ENCODE measurements at places on chromosomes 11 and 22.

DNA sequence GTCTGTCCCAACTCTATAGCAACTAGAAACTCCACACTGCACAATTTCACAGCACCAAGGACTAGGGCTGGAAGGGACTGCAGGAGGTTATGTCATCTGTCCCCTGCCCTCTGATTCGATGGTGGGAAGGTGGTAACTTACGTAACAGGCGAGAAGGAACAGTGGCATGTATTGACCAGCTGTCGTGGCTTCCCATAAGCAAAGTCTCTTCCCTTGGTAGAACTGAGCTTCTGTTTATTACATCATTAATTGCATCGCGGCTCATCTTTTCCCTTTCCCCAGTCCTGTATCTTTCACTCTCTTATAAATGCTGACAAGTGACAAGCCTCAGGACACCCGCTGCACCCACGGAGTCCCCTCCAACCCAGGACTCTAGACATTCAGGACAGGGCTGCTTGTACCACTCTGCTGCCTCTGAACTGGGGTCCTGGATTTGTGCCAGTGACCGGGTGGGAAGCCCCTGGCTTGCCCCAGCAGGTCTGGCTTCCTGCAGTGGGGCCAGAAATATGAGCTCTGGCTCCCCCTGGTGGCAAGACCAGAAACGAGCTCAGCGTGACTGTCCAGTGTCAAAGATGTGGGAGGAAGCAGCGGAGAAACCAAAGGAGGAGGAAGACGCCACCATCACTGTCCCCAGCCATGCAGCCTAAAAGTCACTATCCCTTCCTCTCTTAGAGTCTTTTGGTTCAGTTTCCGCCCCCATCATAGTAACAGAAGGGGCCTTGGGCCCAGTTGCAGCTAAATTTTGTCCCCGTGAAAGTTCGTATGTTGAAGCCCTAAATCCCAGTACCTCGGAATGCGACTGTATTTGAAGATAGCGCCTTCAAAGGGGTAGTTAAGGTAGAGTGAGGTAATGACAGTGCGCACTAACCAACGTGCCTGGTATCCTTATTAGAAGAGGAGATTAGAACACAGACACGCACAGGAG is 84.5 kb downstream of the ISX start:
- DNase-seq, result no peak

DNA sequence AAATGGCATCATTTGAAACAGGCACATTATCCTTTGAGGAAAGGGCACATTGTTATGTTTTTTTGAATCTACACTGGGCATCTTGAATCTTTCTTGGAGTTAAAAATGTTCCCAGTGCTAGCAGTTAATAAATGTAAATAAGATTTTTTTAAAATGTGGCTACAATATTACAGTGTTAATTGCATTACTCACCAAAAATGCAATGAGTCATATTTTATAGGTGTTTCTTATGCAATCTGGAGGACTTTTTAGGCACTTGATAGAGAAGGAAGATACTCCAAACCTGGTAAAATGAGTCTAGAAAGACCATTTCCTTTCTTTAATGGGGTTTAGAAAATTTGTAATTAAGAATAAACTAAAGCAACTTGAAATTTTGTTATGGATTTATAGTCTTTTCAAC is 238.0 kb downstream of the METTL15 start:
- DNase-seq, result no peak

GRCh38 chr11:65616575-65617001 is 1.0 kb downstream of the PCNX3 start:
- DNase-seq, result no peak

GRCh38 chr22:37714634-37715033 is 17.8 kb downstream of the TRIOBP start:
- no peak for DNase-seq

DNA sequence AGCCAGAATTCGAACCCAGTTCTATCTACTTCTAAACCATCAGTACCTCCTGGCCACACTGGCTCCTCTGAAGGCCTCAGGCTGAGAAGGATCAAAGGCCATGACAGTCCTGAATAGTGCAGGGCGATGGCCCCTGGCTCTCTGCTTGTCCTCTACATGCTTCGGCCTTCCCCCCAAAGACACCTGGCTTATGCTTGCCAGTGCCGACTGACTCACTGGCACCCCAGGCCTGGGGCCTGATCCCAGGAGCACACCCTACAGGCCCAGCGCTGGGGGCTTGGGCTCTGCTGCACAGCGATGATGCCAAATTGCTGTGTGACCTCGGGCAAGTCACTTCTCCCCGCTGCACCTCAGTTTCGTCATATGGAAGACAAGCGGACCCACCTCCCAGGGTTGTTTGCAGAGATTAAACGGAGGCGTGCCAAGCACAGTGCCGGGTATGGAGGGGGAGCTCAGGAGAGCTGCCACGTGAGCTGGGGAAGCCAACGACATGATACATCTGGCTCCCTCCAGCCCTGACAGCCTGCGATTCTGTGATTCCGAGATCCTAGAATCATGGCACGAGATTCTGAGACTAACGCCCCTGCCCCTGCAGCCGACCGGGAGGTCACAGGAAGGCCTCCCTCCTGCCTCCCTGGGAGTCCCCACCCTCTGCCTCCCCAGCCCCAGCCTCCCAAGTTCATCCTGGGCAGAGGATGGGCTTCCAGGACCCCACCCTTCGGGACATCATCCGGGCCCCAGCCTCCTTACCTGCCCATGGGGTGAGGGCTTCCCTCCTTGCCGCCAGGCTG is 1.0 kb downstream of the SSTR3 start:
- no peak for DNase-seq

DNA sequence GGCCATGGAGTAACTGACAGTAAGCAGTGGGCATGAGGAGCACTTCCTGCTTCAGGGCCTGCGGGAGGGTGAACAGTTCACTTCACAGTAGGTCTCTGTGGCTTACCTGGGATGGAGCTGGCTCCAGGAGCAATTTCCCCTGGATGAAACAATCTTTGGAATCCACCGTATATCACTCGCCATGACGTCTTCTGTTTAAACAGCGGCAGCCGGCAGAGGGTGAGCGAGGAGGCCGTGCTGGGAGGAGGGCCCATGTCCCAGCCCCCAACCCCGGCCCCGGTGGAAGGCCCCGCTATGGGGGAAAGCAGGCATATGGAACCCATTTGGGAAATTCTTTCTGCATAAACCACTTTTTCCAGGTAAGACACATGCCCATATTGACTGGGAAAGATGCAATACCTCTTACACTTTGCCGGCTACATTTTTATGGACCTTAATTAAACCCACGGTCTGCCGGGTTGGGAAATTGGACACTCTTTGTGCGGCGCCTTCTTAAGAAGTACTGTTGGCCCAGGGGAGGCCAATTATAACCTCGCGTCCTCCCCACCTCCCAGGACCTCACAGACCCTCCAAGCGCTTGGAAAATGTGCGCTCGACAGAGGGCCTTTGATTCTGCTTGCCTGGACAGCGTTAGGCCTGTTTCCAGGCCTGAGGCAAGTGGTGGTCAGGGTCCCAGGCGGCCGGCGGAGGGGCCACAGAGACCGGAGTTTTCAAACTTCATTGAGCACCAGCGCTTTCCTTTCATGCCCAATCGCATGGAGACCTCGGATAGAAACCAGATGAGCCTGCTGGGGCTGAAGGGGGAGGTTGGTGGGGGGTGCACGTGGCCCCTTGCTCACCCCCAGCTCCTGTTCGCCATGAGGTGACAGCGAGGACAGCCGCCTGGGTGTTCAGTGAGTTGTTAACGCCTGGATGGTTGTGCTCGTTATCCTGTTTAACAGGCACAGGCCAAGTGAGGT is 40.4 kb downstream of the SMIM38 start:
- no peak for DNase-seq

- no peak for DNase-seq
These were observed 15.3 kb downstream of the TAB1 start for GRCh38 chr22:39414886-39415285.

DNA sequence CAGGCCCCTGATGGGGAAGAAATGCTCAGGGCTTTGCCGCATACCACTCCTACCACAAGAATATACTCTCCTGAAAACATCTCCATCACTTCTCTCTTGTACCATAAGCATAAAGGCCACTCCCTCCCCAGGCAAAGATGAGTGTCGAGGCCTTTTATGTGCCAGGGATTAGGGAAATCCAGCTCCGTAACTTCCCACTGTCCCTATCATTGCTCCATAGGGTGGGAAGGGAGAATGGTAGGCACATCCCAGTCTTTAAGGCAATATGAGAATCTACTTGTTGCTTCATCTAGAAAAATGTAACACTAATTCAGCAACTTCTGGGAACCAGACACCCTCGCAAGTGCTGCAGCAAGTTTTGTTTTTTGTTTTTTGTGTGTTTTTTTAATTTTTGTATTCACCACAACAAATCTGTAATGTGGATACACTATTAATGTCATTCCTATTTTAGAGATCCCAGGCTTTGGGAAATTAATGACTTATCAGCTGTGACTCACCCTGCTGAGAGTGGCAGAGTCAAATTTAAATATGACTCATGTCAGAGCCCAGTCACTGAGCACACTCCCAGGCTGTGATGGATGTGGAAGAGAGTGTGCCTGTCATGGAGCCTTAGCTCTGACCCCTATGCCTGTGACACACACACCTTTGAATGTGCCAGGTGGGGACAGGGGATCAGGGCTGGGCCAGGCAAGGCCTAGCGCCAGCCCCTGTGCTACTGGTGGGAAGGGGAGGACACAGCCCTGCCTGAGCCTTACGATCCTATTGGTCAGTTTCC is 23.4 kb downstream of the PANX1 start:
- DNase-seq, result no peak

DNA sequence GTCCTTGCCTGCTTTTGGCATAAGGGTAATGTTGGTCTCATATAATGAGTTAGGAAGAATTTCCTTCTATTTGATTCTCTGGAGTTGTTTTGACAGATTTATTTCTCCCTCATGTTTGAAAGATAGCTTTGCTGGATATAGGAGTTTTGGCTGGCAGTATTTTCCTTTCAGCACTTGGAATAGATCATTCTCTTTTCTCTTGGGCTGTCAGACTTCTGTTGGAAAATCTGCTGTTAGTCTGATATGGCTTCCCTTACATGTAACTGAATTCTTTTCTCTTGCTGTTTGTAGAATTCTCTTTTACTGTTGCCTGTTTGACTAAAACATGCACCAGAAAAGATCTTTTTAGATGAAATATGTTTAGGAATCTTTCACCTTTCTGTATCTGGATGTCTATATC is 165.5 kb downstream of the GUCY1A2 start:
- DNase-seq, result no peak

GRCh38 chr22:23240639-23241389 is 60.5 kb downstream of the BCR start:
- no peak for DNase-seq

DNA sequence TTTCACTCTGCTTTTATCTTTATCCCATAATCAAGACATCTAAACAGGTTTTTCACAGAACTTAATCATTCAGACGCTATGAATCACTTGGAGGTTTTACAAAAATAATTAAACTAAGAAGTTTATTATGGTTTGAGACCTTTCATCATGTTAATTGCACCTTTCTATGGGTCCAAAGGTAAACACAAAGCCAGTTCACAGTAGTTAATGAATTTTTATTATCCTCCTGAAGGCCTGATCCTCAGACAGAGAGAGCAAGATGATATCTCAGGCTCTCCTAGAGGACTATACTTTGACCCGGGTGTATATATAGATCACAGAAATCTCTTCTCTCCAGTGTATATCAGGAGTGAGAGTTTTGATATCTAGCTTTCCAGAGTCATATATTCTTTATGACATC is 1044.3 kb upstream of the RAG2 start:
- DNase-seq, result no peak

DNA sequence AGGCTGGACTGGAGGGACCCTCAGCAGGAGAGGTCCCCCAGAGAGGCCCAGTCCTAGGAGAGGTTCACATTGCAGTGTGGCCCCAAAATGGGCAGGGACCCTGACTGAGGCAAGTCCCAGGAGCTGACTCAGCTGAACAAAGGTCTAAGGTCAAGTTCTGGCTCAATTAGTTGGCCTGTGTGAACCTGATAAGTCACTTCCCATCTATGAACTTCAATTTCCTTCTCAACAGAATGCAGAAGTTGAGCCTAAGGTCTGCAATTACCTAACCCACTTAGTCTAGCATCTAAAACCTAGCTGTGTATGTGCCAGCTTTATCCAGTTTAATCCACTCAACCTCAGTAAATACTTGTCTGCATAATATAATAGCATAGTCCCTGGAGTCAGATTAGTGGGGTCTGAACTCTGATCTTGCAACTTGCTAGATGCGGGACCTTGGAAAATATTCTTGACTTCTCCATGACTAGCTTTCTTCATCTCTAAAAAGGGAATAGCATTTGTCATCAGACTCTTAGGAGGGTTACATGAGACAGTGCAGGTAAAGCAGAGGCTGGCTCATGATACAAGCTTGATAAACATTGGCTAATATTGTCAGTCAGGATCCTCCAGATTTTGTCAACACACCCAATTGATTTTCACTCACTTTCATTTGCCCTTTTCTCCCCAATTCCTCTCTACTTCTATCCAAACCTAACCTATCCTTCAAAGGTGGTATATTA is 465.5 kb downstream of the INSC start:
- no peak for DNase-seq

DNA sequence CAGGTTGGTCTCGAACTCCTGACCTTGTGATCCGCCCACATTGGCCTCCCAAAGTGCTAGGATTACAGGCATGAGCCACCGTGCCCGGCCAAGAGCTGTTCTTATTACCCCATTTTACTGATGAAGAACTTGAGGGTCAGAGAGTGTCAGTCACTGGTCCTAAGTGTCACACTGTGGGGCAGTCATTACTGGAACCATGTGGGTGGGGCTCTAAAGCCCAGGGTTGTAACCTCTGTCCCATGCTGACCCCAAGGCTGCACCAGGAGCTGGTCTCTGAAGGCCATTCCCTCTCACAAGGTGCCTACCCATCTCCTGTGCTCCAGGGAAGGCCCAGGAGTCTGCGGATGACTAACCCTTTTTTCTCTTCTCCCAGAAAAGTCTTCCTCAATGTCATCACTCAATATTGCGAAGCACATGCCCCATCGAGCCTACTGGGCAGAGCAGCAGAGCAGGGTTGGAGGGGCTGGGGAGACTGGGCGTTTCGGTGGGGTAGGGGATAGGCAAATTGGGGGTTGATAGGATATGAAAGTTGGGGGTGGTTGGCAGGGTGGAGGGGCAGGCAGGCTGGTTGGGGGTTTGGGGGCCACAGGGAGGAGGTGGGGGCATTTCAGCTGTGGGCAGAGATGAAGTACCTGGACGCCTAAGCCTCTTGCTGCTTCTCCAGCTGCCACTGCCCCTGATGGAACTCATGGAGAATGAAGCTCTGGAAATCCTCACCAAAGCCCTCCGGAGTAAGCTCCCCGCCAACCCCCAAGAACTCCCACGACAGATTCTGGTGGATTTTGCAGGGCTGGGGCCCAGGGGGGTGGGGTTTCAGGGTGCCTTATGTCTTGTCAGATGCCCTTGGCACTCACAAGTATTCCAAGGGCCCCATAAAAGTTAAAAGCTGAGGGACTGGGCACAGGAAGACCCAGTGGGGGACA is 2.0 kb upstream of the ESRRA start:
- no peak for DNase-seq

Measured in activated CD8-positive, alpha-beta memory T cell treated with anti-CD3 and anti-CD28 coated beads for 4 hours (primary cell).